Fibroblast of the conjunctiva (primary cell): ENCODE measurements at places on chromosomes 4 and X.

GRCh38 chrX:6225911-6226595 is 2.6 kb downstream of the NLGN4X start:
- DNase-seq = no peak

DNA sequence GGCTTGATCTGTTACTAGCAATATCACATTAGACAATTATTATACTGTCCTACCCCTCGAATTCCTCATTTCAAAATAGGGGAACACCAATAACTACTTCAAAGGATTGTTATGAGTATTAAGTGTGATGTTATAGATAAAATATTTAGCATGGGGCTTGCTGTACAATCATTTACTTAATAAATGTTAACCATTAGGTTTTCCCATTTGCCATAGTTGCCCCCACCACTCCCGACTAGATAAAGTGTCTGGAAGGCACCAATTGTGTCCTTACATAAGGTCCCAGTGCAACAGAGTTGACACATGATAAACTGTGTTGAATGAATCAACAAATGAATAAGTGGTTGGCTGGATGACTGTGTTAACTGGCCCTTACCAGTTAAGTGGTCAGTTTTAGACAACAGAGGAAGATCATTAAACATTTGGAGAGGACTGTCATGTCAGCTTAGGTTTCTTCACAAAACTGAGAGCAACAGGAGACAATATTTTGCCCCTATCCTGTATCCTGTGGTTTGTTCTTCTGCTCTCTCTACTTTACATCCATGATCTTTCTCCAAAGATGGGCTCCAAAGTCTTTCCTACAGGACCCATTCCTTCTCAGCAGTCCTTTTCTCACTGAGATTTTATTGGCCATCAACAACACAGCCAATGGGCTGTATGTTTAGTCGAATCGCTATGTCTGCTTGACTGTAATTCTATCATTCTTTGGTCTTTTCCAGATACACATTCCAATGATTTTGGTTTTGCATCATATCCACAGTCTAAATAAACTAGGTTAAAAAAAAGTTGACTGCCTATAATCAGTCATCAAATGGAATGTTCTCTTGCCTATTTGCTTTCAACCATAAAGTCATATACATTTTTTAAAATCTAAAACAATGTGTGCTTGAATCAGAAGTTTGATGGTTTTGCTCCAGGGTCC is 74.4 kb downstream of the RNF150 start:
- DNase-seq = no peak

GRCh38 chr4:92064574-92064973 is 239.2 kb upstream of the GRID2 start:
- DNase-seq = no peak

- DNase-seq = no peak
These were observed 735 bp upstream of the CHRDL1 start for GRCh38 chrX:110796407-110796697.

DNA sequence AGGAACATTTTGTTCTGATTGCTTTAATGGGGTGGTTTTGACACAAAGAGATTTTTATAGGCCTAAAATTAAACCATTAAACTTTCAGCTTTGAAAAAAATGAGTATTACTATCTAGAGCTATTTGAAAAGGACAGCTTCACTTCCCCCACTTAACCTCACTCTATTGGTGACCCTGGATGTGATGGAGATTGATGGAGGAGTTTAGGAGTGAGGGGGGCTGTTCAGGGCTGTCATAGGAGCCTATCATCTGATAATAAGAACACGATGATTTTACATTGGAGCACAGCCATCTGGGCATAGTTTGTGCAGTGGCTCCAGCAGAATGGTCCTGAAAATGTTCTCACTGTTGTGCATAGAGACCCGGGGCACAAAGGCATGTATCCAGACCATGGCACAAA is 71.1 kb upstream of the EFNB1 start:
- no peak for DNase-seq

- DNase-seq = no peak
These were observed 92.0 kb upstream of the MED14 start for GRCh38 chrX:40827331-40827730.

DNA sequence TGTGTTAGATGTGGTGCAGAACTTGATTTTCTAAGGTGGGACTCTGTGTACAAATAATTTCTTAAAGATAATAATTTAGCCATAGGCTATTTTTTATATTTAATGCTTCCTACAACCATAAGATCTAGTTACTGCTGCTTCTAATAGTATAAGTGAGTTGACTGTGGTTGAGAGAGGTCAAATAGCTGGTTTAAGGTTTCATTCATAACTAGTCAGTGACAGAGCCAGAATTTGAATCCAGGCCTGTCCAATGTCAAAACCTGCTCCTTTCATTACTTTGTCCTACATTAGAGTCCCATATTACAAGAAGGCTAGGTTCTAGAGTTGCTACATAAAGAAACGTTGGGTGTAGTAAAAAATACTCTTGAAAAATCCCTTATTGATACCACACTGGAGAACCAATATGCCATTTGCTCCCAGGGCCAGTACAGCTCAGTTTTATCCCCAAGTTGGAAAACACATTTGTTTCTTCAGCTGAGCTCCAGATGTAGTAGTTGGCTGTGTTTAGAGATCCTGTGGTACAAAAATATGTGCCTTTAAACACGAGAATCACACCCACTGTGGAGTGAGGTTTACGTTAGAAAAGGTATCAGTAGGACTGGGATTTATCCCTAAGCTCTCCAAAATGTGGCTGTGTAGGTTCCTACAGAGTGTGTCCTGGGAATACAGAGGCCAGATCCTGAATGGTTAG is 84.3 kb downstream of the REPS2 start:
- DNase-seq = no peak

GRCh38 chr4:148431401-148431800 is 10.8 kb downstream of the NR3C2 start:
- DNase-seq = no peak

DNA sequence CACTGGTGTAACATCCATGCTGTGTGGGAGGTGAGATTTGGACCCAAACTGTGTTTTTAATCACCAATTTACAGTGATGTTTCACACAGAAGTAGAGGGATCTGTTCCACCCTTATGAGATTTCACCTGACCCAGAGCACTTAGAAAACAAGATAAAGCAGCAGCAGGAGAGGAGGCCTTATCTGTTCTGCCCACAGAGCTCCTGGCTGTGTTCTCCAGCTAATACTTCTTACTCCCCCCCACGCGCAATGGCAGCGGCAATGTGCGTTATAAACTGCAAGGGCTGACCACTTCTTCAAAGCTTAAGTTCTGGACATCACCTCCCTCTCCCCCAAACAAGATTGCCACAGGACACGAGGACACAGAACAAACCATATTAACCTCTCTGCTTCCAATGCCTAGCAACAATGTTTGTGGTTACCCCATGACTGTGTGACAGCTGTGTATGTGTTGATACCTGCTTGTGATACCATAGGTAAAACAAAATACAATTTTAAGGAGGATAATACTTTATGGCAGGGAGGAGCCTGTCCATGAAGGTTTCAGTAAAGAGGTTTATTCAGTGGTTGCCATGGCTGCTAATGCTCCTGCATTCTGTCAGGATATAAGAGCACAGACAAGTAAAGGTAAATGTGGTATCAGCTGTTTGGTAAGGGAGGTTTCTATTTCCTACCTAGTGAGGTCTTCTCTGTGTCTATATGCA is 210.0 kb downstream of the SOWAHB start:
- no peak for DNase-seq

- DNase-seq = no peak
These were observed at the start of gene GPR82 for GRCh38 chrX:41723826-41724225. Gene GPR82, plus strand, starts transcription at chrX:41724181. Its CDS starts 2,846 bp downstream, at chrX:41727027.

GRCh38 chr4:157880761-157881160 is 292.1 kb downstream of the GASK1B start:
- DNase-seq = no peak
